ENCODE measurements at places on chromosomes 2 and 18. TPM values are rescaled to one million over a fixed set of nuclear protein-coding genes. Genes with fewer than 3 reads are reported as not detected.

Gene SLC11A1
- 0.03 TPM for polyA plus RNA-seq

Gene TBR1
- 0.14 TPM for polyA plus RNA-seq

- no peak overlapping the region for H3K4me3 ChIP-seq
- H3K27ac ChIP-seq, result no peak overlapping the region
- no peak for DNase-seq
- no peaks in the 10 kb centered on the region for H3K4me1 ChIP-seq
- H3K36me3 ChIP-seq, result no peaks in the 10 kb centered on the region
- no peaks in the 10 kb centered on the region for H3K27me3 ChIP-seq
Observed at GRCh38 chr2:208000701-208001395, 24.5 kb downstream of the PLEKHM3 start.

Gene DYSF
- polyA plus RNA-seq, result 53.5 TPM

Gene NHEJ1
- 11.9 TPM for polyA plus RNA-seq

Gene LYPD6B
- polyA plus RNA-seq, result not detected

Gene ANKRD30B
- polyA plus RNA-seq, result not detected

- no peaks in the 10 kb centered on the region for H3K4me1 ChIP-seq
- H3K4me3 ChIP-seq, result no peak overlapping the region
- DNase-seq, result no peak
Observed at GRCh38 chr2:127110985-127111384, 4.0 kb upstream of the BIN1 start.

Gene DNAJC5G
- 1.4 TPM for polyA plus RNA-seq

- DNase-seq, result peak; percentile 73
- no peak overlapping the region for H3K4me3 ChIP-seq
- no peaks in the 10 kb centered on the region for H3K36me3 ChIP-seq
- H3K27me3 ChIP-seq, result no peaks in the 10 kb centered on the region
- peaks cover 13% of the 10 kb centered on the region for H3K4me1 ChIP-seq
- peak overlapping the region; percentile 55 for H3K27ac ChIP-seq
Observed at GRCh38 chr2:99867770-99868169, 274.6 kb downstream of the AFF3 start.

- no peaks in the 10 kb centered on the region for H3K27me3 ChIP-seq
- no peaks in the 10 kb centered on the region for H3K4me1 ChIP-seq
- no peak for DNase-seq
- H3K4me3 ChIP-seq, result no peak overlapping the region
Observed at GRCh38 chr2:236302555-236302954, 38.3 kb upstream of the ASB18 start.

Gene TFCP2L1
- polyA plus RNA-seq, result not detected

Gene LYG1
- 1.7 TPM for polyA plus RNA-seq

DNA sequence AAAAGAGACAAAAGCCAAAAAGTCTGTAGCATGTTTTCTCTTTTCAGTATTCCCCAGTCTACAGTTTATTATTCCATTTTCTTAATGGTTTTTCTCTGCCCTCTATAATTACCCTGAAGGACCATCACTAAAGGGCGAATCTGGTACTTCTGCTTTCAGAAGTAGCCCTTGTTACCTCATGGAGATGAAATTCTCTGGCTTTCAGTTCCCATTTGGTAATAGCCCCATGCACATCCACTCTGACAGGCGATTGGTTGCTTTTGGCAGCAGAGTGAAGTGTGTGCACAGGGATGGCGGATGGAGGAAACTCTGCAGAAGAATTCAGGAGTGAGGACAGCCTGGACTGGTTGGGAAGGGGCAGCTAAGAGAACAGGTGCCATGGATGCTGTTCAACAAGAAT is 66.3 kb upstream of the NABP1 start:
- no peak overlapping the region for H3K27ac ChIP-seq
- peaks cover 9% of the 10 kb centered on the region for H3K4me1 ChIP-seq
- no peak overlapping the region for H3K4me3 ChIP-seq
- H3K27me3 ChIP-seq, result no peaks in the 10 kb centered on the region

Gene COQ10B
- polyA plus RNA-seq, result 2.4 TPM

GRCh38 chr2:218569661-218570500 is 1.2 kb downstream of the CNOT9 start:
- peak; percentile 85 for DNase-seq
- peaks cover 17% of the 10 kb centered on the region for H3K4me1 ChIP-seq
- H3K4me3 ChIP-seq, result peak overlapping the region; percentile 17

- no peak for DNase-seq
- no peaks in the 10 kb centered on the region for H3K36me3 ChIP-seq
- H3K4me1 ChIP-seq, result no peaks in the 10 kb centered on the region
- H3K4me3 ChIP-seq, result no peak overlapping the region
Observed at GRCh38 chr2:234873103-234873827, 78.6 kb upstream of the SH3BP4 start.

Gene FOXI3
- polyA plus RNA-seq, result not detected

Gene ALKAL2
- not detected for polyA plus RNA-seq

Gene FHOD3
- 0.03 TPM for polyA plus RNA-seq

DNA sequence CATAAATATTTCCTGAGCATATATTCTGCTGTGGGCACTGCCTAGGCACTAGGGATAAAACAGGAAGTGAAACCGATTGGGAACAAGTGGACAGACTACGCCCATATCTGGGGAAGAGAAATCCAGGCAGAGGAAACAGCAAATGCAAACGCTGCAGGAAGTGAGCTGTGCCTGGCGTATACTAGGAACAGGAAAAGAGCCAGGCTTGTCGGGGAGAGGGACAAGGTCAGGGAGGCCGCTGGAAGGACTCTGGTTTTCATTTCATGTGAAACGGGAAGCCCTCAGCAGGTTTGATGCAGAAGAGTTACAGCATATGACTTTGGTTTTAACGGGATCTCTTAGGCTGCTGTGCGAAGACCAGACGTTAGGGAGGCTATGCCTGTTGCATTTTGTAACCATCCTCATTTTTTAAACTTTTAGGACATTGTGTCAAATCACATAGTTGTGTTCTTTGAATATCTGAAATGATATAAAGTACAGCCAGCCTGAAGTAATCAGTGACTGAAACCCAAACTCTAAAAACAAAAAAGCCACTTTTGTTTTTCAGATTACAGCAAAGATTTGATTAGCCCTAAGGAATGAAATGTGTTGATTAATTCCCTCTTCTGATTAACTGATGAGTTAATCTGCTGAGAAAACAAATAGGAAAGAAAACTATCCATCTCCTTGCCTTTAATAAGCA is 110.2 kb upstream of the PIEZO2 start:
- no peak overlapping the region for H3K4me3 ChIP-seq
- no peaks in the 10 kb centered on the region for H3K27me3 ChIP-seq
- H3K36me3 ChIP-seq, result no peaks in the 10 kb centered on the region
- DNase-seq, result no peak
- H3K4me1 ChIP-seq, result no peaks in the 10 kb centered on the region

GRCh38 chr18:62963507-62963906 is 248.2 kb downstream of the PHLPP1 start:
- no peak for DNase-seq
- no peaks in the 10 kb centered on the region for H3K4me1 ChIP-seq
- H3K36me3 ChIP-seq, result no peaks in the 10 kb centered on the region
- no peak overlapping the region for H3K27ac ChIP-seq
- H3K4me3 ChIP-seq, result no peak overlapping the region
- H3K27me3 ChIP-seq, result no peaks in the 10 kb centered on the region

GRCh38 chr2:213129311-213129710 is 22.1 kb downstream of the IKZF2 start:
- H3K27ac ChIP-seq, result no peak overlapping the region
- DNase-seq, result no peak
- no peak overlapping the region for H3K4me3 ChIP-seq
- no peaks in the 10 kb centered on the region for H3K36me3 ChIP-seq
- no peaks in the 10 kb centered on the region for H3K4me1 ChIP-seq

Data from endothelial cell of umbilical vein (primary cell).